Stimulated activated CD4-positive, alpha-beta T cell treated with anti-CD3 and anti-CD28 coated beads, Interleukin-1b, Interleukin-23, amount 100 ng/mL, for 4 hours (primary cell): ENCODE measurements at places on chromosomes 5 and 9.

DNA sequence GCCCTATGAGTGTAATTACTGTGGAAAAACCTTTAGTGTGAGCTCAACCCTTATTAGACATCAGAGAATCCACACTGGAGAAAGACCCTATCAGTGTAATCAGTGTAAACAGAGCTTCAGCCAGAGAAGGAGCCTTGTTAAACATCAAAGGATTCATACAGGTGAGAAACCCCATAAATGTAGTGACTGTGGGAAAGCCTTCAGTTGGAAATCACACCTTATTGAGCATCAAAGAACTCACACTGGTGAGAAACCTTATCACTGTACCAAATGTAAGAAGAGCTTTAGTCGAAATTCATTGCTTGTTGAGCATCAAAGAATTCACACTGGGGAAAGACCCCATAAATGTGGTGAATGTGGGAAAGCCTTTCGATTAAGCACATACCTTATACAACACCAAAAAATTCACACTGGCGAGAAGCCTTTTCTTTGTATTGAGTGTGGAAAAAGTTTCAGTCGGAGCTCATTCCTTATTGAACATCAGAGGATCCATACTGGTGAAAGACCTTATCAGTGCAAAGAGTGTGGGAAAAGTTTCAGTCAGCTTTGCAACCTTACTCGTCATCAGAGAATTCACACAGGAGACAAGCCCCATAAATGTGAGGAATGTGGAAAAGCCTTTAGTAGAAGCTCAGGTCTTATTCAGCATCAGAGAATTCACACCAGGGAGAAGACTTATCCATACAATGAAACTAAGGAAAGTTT is 9.9 kb downstream of the ZNF189 start:
- DNase-seq: no peak

GRCh38 chr9:123695386-123695785 is 234.5 kb downstream of the DENND1A start:
- DNase-seq: no peak

DNA sequence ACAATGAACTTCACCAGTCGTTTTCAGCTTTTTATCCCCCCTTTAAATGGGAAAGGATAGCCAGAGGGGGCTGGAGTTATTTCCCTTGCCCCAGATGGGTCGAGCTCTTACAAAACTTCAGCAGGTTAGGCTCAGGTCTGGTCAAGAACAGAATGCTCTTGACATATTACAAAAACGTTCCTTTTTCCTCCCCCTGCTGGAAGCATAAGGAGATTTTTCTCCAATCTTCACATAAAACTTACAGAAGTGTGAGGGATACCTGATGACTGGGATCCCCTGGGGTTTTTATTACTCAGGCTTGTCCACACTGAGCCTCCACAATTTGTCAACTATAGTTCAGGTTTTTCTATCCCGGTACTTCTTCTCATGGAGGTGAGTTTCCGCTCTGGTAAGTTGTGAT is 60.8 kb downstream of the CSF2 start:
- no peak for DNase-seq

- DNase-seq: no peak
These were observed 452.8 kb downstream of the IRX1 start for GRCh38 chr5:4048398-4048797.

DNA sequence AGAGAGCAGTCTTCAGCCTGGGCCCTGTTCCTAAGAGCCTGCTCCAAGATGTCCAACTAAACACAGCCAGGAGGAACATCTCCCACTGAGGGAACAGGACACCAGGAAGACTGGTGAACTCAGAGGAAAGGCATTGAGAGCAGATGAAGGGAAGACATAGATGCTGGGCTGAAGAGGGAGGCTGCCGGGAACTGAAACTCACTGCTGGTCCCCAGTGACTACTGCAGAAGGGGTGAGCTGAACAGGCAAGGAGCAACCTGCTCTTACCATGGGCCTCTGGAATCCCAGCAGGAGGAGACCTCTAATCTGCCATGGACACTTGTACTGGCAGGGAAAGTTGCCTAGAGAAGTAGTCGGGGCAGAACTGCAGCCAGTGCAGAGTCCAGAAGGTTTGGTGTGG is 95.7 kb downstream of the TRPM3 start:
- no peak for DNase-seq

DNA sequence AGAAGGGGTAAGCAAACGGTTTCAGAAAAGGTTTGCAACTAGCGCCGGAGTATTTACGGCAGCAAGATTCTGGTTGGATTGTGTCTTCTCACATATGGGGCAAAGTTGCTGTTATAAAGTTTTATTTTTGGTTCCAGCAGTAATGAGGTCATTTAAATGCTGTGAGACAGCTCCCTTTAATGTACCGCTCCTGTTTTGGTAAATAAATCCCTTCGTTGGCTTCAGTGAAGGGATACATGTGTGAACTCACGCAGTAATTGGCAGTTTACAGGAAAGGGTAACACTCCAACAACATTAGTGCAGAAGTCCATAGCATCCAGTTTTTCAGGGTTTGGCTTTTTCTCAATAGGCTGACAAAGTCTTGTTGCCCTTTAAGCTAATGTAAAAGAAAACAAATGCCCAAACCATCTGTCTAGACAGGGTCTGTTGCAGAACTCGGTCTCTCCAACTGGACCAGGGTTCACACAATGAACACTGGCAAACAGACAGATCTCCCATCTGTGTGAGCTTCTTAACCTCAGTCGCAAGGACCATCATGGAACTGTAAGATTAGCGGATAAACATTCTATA is 184.0 kb downstream of the GOLPH3 start:
- no peak for DNase-seq

DNA sequence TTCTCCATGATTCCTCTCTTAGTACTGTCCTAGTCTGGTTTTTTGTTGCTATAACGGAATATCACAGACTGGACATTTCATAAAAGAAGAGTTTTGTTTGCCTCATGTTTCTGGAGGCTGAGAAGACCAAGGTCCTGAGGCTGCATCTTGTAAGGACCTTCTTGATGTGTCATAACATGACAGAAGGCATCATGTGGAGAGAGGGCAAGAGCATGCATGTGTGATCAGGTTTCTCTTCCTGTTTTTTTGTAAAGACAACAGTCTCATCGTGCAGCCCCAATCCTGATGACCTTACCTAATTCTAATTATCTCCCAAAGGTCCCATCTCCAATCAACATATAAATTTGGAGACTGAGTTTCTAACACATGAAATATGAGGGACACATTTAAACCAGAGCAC is 108.4 kb downstream of the MSX2 start:
- no peak for DNase-seq

DNA sequence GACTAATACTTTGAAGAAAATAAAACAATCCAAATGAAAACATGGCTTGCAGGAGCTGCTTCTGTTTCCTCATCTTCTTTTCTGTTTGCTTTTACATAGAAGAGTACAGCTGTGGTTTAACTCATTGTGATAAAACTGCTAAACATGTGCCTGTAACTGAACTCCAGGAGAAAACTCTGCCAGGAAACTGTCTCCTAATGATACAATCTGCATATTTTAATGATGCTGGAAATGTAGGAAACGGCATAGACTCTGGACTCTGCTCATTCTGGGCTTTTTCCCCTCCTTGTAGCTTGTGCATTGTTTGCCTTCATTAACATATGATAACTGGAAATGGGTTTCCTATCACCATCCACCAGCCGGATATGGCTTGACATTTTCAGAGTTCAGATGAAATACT is 813.3 kb upstream of the WWC1 start:
- no peak for DNase-seq

- DNase-seq: no peak
These were observed 57.2 kb upstream of the DHFR start for GRCh38 chr5:80711938-80712337.

GRCh38 chr9:92173318-92173717 is 58.1 kb upstream of the SPTLC1 start:
- no peak for DNase-seq

DNA sequence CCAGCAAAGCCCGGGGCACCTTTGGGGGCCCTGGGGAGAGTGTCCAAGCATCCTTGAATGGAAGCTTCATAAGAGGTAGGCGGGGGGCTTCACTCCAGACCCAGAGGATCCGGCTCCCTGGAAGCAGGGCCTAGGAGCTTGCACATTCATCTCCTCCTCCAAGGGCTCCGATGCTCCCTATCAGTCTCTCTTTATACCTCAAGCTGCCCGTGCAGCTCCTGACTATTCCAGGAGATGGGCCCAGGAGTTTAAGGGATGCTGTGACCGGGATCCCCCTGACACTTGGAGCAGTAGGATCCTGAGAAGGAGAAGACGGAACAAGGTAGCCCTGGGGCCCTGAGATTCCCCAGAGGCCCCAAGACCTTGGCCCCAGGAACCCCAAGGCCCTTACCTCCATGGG is 25.9 kb downstream of the CSF1R start:
- no peak for DNase-seq

GRCh38 chr5:65127161-65127901 is 354.4 kb downstream of the ADAMTS6 start:
- DNase-seq: no peak

DNA sequence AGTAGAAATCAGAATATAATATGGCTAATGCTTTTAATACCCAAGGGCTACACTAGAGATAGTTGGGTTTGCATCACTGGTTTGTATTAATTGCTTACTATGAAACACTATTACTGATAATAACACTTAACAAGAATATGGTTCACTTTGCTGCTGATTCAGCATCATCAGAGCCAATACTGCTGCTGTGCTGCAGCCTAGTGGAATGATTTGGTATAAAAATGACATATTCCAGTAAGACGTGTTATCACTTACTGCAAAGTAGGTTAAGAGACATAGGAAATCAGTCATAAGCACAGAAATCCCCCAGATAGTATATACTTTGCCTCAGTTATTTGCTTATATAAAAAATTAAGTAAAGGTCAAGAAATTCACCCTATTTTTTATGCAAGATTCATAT is 2.8 kb downstream of the CDH10 start:
- DNase-seq: no peak

- no peak for DNase-seq
These were observed 243.8 kb upstream of the ZNF462 start for GRCh38 chr9:106619211-106619610.

DNA sequence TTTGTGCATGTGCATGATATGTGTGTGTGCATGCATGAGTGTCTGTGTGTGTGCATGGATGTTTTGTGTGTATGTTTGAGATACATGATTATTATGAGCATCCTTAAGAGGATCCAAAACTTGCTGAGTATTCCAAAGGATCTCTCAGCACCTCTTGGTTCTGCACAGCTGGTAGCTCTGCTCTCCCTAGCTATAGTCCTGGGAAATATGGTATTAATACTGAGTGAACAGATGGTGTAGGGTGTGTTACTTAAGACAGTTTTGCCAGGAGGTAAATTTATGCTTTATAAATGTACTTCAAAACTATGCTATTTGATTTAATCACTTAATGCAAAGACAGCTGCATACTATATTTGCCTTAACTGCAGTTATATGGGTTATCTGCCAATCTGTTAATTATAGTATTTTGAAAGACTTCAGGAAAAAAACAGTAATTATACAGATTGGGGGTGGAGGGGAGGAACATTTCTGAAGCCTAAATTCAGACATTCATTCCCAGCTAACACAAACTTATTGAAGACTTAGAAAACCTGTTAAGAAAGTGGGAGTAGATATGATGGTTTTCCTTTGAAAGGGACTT is 215.5 kb downstream of the MPDZ start:
- no peak for DNase-seq

- DNase-seq: no peak
These were observed 144.2 kb downstream of the PDZD2 start for GRCh38 chr5:31783086-31783645.

- no peak for DNase-seq
These were observed 122.5 kb upstream of the TRPM3 start for GRCh38 chr9:71243951-71244350.

DNA sequence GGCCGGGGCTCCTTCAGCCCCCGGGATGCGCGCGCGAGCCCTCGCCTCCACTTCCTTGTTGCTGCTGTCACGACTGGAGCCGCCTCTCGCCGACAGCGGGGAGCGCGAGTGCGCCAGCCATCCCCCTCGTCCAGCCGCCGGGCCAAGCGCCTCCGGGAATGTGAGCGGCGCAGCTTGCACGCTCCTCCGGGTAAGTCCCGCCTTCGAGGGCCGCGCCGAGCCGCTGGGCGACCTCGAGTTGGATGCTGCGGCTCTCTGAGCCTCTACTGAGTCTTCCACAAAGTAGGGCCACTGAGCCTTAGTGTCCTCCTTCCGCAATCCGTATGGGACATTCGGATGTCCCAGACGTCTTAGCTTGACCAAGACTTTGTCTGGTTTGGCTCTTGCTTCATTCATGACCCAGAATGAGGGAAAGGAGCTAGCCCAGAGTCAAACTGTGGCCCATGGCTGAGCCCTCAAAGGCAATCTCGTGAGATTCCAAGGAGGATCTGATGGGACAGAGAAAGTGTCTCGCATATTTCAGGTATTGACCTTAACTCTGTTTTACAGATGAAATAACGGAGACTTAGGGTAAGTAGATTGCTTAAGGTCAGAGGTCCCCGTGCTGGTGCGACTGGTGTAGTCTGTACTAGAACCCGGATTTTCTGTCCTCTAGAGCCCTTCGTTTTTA is 586 bp downstream of the HMGXB3 start:
- peak; percentile 27 for DNase-seq

- no peak for DNase-seq
These were observed 70.6 kb upstream of the S1PR3 start for GRCh38 chr9:88920645-88921044.

DNA sequence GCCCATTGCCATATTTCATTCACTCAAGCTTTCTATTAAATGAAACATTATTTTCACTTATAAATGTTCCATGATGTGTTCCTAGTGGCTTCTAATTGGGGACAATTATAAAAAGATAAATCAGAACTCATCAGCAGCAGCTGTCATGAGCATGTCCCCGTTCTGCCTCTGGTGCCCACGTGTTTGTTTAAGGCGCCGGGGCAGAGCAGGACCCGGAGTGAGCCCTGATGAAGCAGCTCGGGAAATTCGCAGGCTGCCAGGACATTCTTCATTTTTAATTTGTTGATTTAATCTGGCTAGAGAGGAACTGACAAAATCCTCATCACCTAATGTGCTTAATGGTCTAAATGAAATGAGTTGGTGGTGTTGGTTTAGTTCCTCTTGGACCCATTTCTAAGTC is 475.0 kb downstream of the CTNND2 start:
- DNase-seq: no peak

DNA sequence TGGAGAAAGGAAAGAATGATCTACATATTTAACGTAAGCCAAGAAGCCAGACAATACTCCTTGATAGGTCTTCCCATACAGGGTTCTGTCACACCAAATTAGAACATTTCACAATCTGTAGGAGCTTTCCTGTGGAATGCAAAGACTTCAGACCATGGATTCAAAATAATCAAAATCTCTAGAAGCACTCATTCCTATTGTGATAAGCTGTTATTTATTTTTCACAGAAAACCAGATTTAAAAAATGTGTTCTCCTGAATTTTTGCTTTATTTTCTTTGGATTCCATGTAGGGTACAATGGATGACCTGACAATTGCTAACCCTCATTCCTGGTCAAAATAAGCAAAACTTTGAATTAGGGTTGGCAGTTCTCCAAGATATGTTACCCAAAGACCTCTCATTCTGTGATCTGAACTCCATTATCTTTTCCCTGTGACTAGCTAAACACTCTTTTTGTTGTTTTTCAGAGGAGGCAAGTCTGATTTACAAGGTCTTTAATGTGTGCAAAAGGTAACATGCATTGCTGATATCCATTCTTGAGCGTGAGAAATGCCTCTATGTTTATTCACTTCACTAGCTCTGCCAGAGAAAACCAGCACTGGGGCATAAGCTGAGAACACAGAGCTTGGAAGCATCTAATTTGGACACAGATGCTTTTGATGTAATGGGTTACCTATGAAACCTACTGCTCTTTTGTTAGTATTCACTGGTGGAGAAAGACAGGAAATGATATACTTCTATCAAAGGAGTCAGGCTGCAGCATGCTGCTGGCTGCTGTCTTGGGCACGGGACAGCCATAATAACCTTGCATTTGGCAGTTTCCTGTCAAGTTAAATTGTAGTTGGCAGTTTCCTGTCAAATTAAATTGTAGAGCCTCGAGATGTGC is 31.4 kb downstream of the ACTBL2 start:
- no peak for DNase-seq
